ENCODE measurements at places on chromosomes 11 and 22. TPM values are rescaled to one million over a fixed set of nuclear protein-coding genes. Genes with fewer than 3 reads are reported as not detected.

DNA sequence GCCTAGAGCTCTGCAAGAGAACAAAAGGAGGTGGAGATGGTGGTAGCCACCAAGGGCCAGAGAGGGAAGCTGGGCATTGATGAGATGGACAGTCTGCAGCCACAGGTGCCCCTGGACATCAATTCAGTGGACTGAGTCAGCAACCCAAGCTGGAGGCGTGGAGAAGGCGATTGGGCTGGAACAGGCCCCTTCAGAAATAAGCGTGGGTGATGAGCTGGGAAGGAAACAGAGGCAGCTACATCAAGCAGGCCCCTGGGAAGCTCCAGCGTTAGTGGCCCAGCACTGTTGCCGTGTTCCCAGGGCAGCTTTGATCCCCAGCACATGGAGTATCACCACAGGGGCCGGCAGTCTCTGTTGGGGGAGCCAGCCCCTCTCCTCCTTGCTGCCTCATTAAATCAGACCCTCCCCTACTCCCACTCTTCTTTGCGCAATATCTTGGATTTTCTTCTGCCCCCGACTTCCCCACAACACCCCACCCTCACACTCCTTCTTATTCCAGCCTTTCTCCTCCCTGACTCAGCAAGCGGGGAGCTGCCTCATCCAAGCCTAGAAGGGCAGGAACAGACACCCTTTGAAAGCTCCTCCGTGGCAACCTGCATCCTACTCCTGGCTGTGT lies 31.7 kb upstream of the OAF start:
- H3K36me3 ChIP-seq, result no peaks in the 10 kb centered on the region
- H3K4me3 ChIP-seq, result no peak overlapping the region
- peak; percentile 9 for DNase-seq
- peaks cover 19% of the 10 kb centered on the region for H3K27me3 ChIP-seq
- no peak overlapping the region for H3K27ac ChIP-seq
- no peaks in the 10 kb centered on the region for H3K4me1 ChIP-seq

DNA sequence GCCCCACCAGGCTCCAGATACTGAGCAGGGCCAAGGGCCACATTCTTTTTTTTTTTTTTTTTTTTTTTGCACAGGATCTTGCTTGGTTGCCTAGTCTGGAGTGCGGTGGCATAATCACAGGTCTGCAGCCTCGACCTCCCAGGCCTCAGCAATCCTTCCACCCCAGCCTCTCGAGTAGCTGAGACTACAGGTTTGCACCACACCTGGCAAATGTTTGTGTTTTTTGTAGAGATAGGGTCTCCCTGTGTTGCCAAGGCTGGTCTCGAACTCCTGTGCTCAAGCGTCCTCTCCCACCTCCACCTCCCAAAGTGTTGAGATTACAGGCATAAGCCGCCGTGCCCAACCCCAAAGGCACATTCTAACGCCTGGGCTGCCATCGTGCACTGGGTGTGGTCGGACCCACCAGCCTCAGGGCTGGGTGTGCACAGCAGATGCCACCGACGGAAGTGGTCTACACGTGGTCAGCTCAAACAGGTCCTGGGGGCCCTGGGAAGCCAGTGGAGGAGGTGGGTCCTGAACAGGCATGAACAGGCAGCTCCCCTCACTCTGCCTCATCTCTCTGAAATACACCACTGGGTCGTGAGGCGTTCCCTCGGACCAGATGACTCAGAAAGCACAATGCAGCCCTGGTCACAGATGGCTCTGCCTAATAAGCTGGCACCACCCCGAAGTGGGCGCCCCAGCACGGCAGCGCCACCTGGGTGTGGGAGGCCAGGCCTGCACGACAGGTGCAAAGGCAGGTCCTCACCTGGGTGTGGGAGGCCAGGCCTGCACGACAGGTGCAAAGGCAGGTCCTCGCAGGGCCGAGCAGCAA lies 5.1 kb upstream of the B4GALNT4 start:
- H3K4me3 ChIP-seq, result no peak overlapping the region
- peak; percentile 65 for DNase-seq
- peaks cover 2% of the 10 kb centered on the region for H3K36me3 ChIP-seq

- H3K4me3 ChIP-seq, result no peak overlapping the region
- H3K4me1 ChIP-seq, result no peaks in the 10 kb centered on the region
- no peaks in the 10 kb centered on the region for H3K27me3 ChIP-seq
- no peaks in the 10 kb centered on the region for H3K36me3 ChIP-seq
These were observed 316.9 kb downstream of the JRKL start for GRCh38 chr11:96706761-96707160.

GRCh38 chr11:63660972-63661371 lies 10.2 kb downstream of the ATL3 start:
- no peak overlapping the region for H3K4me3 ChIP-seq
- H3K27me3 ChIP-seq, result no peaks in the 10 kb centered on the region
- DNase-seq, result no peak
- H3K4me1 ChIP-seq, result peaks cover 10% of the 10 kb centered on the region
- H3K36me3 ChIP-seq, result peaks cover 19% of the 10 kb centered on the region
- H3K27ac ChIP-seq, result no peak overlapping the region

GRCh38 chr11:64753380-64754123 lies 6.2 kb downstream of the PYGM start:
- H3K36me3 ChIP-seq, result peaks cover 8% of the 10 kb centered on the region
- peak overlapping the region; percentile 34 for H3K27ac ChIP-seq
- no peaks in the 10 kb centered on the region for H3K27me3 ChIP-seq
- no peak for DNase-seq

DNA sequence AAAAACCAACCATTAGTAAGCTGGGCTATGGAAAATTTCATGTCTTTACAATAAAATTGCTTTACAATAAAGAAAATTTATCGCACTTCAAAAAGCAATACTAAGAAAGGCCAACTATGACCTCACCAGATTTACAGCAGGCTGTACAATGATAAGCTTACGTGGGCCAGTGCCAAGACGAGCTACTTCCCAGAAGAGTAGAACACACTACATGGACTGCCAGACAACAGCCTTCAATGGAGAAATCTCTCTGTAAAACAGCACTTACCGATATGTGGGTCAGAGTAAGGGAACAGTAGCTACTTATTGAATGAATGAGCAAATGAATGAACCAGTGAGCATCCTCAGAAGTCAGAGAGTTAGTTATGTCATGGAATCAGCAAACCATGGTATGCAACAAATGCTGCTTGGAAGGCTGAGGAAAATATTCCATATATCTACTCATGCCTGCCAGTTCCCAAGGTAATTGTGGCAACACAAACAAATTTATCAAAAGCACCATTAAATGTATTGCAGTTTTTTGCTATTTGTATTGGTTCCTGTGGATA lies 74.4 kb downstream of the SLC36A4 start:
- H3K27ac ChIP-seq, result no peak overlapping the region
- DNase-seq, result no peak
- H3K4me1 ChIP-seq, result no peaks in the 10 kb centered on the region
- no peaks in the 10 kb centered on the region for H3K36me3 ChIP-seq
- no peak overlapping the region for H3K4me3 ChIP-seq

CARD10 gene
- total RNA-seq, result not detected

CNGA4 gene
- total RNA-seq, result 0.16 TPM

KRTAP5-8 gene
- total RNA-seq, result not detected

PTPN5 gene
- total RNA-seq, result not detected
